ENCODE measurements at places on chromosomes 6 and 20. TPM values are rescaled to one million over a fixed set of nuclear protein-coding genes. Genes with fewer than 3 reads are reported as not detected.

GRCh38 chr20:33034901-33035492 lies 3.5 kb downstream of the BPIFB6 start:
- no peak for DNase-seq

GRCh38 chr20:31712564-31713311 lies 9.9 kb downstream of the BCL2L1 start:
- peak; percentile 78 for DNase-seq

DNA sequence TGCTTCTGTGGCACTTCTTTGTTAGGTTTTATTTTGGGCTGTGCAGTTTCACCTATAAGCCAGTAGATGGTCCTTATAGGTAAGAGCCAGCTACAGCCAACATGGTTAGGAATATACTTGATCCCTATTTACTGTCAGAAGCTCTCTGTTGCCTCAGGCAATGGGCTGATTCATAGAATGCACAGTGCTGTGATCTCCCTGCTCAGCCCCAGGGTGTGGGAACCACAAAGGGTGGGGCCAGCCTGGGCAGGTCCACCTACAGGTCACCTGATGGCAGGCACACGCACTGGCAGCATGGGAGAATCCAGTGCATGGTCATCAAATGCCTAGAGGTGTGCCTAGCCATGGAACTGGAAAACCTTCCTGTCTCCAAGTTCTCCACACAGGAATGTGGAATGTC lies 191.9 kb downstream of the MOXD1 start:
- DNase-seq, result no peak

DNA sequence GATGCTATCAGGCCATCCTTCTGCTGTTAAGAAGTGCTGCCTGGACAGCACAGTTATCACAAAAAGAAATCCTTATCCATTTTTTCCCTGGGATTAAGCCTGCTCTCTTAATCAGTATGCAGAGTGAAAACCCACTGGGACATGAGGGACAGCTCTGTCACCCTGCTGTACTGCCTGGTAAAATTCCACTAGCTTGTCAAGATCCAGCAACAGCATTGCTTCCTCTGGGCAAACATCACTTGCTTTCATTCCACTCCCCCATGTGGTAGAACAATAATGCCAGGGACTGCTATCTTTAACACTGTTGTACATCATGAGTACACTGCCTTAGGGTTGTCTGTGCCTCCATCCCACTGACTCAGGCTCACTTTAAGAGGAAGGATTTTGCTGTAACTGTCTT lies 331.3 kb downstream of the KIF16B start:
- DNase-seq, result no peak

DNA sequence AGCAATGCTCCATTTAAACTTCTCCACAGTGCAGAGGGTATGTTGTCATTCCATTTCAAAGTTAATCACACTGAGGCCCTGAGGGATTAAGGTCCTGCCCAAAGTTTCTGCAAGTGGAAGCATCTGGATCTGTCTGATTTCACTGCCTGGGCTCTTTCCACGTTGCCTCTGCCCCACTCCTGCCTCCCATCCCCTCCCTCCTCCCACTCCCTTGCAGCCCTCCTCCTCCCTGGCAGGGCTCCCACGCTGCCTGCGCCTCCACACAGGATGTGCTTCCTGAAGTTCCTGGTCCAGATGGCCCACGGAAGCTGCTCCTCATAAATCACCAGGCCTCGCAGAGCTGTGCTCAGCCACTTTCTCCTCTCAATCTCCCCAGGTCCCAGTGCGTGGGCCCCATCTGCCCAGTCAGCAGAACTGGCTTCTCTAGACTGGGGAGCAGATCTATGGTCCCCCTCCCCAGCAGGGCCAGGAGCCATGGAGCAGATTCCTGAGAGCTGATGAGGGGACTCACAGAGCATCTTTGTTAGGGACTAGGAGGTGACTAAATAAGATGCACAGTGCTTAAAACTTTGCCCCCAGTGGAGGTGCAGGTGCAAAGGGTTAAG lies 65.4 kb upstream of the MAFB start:
- peak; percentile 72 for DNase-seq

The SLC26A8 gene
- not detected for total RNA-seq

DNA sequence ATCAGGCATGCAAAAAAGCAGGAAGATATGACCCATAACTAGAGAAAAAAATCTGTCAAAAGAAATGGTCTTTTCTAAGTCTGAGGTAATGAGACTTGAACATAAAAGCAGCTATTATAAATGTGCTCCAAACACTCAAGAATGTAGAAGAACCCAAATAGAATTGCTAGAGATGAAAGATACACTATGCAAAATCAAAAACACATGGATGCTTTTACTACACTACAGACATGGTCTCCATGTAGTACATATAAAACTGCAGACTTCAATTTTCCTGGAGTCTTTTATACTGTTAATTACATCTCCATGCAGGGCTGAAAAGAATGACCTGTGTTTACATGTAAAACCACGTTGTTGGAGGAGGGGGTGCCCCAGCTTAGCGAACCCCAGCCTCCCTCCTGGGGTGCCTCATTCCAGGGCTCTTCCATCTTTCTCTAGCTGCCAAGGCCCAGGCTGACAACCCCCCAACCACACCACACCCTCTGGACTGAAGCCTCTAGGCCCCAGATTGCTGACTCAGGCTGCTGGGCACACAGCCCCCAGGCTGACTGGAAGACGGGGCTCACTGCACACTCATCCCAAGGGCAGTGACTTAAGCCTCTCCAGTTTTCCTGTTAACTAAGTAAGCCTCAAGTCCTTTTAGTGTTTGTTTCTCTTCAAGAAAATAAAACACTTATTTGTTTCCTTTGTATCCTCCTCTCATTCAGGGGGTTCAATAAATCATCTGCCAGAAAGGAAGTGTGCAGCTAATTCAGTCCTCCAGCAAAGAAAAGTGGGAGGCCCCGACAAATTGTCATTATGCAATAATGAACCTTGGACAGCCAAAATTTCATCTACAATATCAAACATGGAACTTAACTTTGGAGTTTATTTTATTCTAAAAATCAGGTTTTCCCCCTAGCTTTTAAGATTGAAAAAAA lies 26.0 kb upstream of the PLAGL1 start:
- DNase-seq, result peak; percentile 42

DNA sequence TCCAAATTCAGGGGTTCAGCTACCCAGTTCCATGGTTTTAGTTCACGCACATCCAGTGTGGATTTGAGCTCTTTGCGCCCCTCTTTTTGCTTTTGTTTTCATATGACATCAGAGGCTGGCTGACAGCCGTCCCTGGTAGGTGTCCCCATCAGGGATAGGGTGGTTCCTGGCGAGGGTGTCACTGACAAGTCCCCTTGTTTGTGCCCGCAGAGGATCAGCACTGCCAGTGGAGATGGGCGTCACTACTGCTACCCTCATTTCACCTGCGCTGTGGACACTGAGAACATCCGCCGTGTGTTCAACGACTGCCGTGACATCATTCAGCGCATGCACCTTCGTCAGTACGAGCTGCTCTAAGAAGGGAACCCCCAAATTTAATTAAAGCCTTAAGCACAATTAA lies 58.0 kb downstream of the GNAS start:
- no peak for DNase-seq

DNA sequence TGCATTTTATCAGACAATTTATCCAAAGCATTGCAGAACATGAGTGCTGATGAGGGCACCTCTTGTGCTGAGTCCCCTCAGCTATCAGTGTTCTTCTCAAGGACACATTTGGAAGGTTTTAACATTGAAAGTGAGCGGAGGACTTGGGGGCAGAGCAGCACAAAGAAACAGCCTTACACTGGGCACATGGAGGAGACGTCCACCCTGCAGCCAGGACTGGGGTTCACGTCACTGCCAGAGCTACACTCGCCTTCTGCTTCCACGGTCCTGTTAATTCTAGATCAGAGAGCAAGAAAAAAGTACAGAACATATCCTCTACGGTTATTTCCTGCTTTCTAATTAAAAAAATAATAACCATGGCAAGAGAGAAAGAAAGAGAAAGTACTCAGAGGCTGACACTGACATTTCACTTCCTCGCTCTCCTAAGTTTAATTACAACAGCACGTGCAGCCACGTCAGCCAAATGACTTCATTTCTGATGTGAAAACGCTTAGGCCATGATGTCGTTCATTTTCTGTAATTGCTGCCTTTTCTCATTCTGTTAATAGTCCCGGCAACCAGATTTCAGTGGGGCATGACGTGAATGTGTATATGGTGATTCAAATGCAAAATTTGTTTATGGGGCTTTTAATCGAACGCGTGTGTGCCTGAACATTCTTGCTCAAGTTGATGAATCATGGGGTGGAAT lies 5.1 kb downstream of the PRND start:
- DNase-seq, result peak; percentile 82

The PRSS35 gene
- 5.2 TPM for total RNA-seq

The PGC gene
- not detected for total RNA-seq

DNA sequence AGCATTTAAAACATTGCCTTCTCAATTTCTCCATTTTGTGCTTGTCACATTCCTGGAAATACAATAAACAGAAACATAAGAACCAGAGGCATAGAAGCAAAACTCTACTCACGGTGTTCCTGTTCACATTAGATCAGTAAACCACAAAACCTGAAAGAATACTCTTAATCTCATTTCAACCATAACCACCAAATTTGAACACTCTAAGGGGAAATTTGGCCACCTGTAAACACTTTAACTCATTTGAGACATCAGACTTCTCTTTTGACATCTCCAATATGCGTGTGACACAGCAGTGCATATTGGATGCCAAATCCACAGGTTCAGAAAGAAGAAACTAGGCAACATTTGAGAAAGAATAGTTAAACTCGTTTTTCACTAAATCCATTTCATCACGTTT lies 153.8 kb upstream of the IRAK1BP1 start:
- no peak for DNase-seq

- no peak for DNase-seq
Observed at GRCh38 chr6:21603082-21603952, 9.8 kb downstream of the SOX4 start.

The DNMT3B gene
- total RNA-seq, result 3.2 TPM

- peak; percentile 44 for DNase-seq
Observed at GRCh38 chr6:155001482-155001881, 6.4 kb downstream of the TIAM2 start.

- no peak for DNase-seq
Observed at GRCh38 chr20:43420192-43420591, 37.5 kb upstream of the SRSF6 start.

GRCh38 chr20:59568509-59569024 lies 35.8 kb upstream of the PHACTR3 start:
- DNase-seq, result no peak

The ADISSP gene
- 34.8 TPM for total RNA-seq

The BPIFA1 gene
- not detected for total RNA-seq

- DNase-seq, result peak; percentile 68
Observed at GRCh38 chr6:108557494-108558371, 3.0 kb upstream of the FOXO3 start.

GRCh38 chr6:33923857-33924514 lies 120.2 kb upstream of the MLN start:
- no peak for DNase-seq

- DNase-seq, result no peak
Observed at GRCh38 chr6:132684272-132684671, 25.3 kb upstream of the TAAR1 start.

GRCh38 chr6:145756170-145756662 lies 20.9 kb upstream of the EPM2A start:
- DNase-seq, result peak; percentile 95
